ENCODE measurements at places on chromosomes 13 and 19.

DNA sequence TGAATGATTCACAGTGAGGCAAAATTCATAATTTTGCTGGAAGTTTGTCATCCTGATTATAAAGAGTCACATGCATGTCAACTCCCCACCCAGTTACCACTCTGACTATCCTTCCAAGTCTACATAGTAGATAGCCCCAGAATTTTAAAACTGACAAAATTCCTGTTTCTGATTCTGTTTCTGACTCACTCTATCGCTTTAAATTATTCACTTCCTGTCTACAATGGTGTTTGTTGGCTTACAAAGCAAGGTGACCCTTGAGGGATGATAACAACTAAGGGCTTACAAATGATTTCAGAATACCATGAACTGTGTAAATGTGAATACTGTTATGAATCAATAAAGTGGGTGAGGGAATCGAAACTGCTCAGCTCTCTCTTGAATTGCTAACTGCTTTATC, 98.7 kb upstream of the KL start:
- DNase-seq = no peak

GRCh38 chr19:4012092-4012974, 4.8 kb downstream of the PIAS4 start:
- no peak for DNase-seq

DNA sequence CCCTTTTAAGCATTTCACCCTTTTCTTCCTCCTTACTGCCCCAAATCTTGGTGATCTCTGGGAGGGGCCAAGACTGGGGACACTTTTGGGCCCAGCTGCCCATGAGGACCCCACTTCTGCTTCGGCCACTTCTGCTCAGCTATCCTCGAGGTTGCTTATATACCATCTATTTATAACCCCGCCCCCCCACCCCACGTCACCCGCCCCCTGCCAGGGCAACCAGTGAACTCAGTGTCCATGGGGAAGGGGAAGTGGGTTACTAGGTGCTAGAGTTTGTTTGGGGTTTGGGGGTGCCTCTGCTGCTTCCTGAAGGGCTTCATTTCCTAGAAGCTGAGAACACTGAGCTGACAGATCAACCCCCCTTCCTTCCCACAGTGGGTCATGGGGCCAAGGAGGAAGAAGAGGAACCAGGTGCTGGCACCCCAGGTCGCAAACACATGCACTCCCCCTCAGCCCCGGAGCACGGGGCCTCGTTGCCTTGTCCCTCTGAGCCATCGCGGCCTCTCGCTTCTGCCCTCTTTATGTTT, 6.1 kb upstream of the ADGRE5 start:
- DNase-seq = no peak

DNA sequence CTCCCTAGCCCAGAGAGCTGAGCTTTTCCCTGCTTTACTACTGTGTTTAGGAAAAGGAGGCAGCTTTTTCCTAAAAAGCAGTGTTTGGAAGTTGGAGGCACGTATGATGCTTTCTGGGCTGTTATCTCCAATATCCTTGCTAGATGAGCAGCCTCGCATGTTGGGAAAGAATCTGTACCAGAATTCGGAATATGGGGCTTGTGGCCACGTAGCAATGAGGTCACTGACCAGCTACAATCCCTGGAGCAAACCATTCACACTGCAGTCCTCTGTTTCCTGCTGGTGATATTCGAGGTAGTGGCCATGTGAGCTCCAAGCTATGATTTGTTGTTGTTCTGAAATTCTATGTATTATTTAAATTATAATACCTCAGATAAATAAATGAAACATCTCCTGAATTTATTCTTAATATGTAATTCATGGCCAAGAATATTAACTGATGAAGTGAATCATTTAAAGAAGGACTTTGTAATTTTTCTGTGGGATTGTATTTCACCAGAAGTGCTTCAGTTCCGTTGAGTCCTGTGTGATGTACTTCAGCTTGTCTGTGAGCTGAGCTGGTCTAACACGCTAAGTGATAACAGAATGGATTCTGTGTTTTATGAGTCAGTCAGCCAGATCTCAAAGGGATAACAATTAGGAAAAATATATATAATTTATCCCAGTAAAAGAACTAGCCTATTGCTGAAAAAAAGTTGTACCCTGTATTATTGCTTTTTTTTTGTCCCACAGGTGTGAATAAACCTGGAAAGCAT, 319.5 kb downstream of the SHISA2 start:
- no peak for DNase-seq

DNA sequence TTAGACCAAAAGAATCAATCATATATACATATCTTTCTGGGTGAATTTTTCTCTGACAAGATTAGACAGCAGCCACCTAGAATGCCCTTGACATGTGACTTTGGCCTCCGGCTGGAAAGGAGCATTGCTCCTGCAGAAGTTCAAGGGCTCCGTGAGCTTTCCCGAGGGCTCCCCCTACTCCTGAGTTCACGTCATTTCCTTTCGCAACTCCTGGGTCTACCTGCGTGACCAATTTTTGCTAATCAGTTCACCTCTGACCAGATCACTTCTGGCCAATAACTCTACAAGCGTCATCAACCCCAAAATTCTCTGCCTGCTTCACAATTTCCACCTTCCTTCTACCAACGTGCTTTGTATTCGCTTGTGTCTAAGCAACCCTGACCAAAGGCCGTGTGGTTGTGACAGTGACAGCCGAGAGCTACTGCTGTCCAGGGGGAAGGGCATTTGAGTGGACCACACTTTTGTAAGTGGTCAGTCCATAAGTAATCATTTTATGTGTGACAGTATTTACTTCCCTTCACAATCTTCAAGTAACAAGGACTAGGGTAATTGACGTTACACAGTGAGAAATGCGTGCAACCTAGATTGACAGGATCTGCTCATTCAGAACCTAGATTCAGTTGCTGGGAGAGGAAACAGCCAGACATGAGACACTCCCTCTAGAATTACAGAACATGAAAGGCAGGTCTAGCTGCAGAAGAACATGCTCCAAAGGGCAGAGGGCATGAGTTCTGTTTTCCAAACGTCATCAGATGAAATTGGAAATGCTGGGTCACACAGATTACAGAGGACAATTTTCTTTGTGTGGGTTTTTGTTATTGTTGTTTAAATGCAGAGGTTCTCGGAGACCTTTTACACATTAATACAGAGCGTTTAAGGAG, 145.9 kb upstream of the SPACA7 start:
- DNase-seq = no peak

- no peak for DNase-seq
Measured at GRCh38 chr13:24353736-24354135, 44.4 kb downstream of the C1QTNF9 start.

GRCh38 chr19:18202778-18203407, 949 bp downstream of the RAB3A start:
- DNase-seq = no peak

- DNase-seq = peak; percentile 70
Measured at GRCh38 chr19:4567584-4568071, 8.1 kb upstream of the SEMA6B start.

DNA sequence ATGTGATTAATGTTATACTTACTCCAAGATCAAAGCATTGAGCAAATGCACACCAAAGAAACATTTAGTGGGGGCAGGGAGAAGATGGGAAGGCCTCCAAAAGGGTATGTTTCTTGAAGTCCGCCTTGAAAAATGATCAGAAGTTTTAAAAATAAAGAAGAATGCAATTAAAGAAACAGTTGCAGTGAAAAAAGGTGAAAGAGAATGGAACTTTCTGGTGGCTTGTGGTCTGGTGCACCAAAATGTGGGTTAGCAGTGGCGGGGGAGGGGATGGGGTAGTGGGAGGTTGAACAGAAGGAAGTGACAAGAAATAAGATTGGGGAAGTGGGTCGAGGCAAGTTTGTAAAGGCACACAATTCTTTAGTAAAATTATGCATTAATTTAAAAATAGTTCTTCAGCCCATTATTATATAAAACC, 2.5 kb downstream of the LCP1 start:
- no peak for DNase-seq

DNA sequence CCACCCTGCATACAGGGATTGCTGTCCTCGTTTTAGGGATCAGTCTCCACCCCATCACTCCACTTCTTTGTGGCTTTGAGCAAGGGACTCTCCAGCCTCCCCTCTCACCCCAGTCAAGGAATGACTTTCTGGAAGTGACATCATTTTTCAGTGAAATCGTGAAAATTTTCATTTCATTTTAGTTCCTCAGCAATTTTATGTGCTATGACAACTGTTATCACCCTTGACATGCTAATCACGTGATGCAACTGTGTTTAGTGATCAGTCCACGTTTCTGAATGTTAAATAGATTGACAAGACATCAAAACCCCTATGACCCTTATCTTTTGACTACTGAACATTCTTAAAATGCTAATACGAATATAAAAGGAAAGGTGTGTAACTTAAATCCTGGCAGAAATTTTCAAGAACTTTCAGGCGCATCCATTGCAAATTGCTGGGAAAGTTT, 8.0 kb downstream of the C19orf81 start:
- DNase-seq = no peak

- no peak for DNase-seq
Measured at GRCh38 chr13:97000295-97000925, 6.1 kb upstream of the OXGR1 start.

DNA sequence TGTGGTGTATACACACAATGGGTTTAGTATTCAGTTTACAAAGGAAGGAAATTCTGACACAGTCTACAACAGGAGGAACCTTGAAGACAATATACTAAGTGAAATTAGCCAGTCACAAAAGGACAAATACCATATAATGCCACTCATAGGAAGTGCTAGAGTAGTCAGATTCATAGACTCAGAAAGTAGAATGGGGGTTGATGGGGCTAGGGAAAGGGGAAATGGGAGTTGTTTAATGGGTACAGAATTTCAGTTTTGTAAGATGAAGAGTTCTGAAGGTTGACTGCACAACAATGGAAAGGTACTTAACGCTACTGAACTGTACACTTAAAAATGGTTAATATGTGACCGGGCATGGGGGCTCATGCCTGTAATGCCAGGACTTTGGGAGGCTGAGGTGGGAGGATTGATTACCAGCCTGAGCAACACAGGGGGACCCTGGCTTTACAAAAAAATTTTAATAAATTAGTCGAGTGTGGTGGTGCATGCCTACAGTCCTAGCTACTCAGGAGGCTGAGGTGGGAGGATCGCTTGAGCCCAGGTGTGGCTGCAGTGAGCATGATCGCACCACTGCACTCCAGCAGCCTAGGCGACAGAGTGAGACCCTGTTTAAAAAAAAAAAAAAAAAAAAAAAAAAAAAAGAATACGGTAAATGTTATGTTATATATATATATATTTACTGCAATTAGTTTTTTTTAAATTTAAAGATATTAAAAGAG, 45.0 kb downstream of the SLC15A1 start:
- DNase-seq = no peak

GRCh38 chr13:76271728-76272232, 614.4 kb downstream of the KCTD12 start:
- no peak for DNase-seq

DNA sequence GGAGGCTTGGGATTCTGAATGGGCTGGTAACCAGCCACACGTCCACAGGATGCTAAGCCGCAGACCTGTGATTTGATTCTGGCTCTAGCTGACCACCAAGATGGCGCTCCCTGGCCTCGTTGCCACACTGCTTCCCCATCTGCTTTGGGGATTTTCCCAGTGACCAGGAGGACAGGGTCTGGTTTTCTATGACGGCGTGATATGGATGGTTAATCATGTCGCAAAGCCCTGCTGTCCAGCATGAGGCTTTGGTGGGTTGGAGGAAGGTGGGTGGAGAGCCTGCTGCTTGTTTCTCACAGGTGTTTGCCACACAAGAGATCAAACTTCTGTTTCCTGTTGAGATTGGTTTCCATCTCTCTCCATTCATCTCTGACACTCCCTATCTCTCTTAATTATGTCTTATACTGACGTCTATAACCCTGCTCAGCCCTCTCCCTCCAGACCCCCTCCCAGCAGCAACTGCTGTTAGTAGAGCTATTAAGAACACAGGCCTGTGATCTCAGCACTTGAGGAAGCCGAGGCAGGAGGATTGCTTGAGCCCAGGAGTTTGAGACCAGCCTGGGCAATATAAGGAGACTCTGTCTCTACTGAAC, 102.7 kb downstream of the SIPA1L3 start:
- no peak for DNase-seq

DNA sequence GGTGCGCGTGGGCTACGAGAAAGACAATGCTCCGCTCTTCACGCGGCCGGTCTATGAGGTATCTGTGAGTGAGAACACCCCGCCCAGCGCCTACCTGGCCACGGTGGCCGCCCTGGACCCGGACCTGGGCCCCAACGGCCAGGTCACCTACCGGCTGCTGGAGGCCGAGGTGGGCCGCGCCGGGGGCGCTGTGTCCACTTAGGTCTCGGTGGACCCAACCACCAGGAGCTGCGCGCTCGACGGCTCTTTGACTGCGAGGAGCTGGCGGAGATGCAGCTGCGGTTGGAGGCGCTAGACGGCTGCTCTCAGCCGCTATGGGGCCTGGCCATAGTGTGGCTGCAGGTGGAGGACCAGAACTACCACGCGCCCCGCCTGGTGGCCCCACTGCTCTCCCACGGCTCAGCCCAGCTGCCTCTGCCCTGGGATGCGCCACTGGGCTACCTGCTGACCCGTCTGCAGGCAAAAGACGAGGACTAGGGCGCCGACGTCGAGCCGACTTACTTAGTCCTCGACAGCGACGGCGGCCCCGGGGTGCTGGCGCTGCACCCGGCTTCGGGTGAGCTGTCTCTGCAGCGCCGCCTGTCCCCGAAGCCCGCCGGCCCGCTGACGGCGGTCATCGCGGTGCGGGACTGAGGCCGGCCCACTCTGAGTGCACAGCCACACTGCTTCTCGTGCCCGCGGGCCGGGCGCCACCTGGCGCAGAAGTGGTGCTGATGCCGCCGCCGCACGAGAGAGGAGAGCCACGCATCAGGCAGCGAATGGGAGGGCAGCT, 173.0 kb downstream of the OLFM4 start:
- DNase-seq = peak; percentile 17

GRCh38 chr19:1481893-1482360, 2.9 kb upstream of the C19orf25 start:
- DNase-seq = no peak

DNA sequence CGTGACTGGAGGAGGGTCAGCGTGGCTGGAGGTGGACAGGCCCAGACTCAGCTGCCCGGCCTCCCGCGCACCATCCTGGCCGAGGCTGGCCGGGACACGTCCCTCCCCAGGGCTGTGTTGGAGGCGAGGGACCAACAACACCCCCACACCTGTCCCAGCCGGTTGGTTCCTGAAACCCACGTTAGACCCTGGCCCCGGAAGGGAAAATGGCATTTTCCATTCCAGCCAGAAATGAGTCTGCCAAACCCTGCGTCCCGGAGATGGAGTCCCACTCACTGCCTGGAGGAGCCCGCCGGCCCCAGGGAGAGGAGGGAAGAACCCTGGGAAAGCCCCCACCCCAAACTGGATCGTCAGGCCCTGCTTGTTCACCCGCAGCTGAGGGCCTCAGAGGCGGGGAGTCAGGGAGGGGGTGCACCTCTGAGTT, 4.8 kb upstream of the WDR18 start:
- DNase-seq = no peak

GRCh38 chr13:32837973-32838927, 178.0 kb upstream of the KL start:
- no peak for DNase-seq

- no peak for DNase-seq
Measured at GRCh38 chr19:40466219-40466984, 399 bp upstream of the SPTBN4 start.

- no peak for DNase-seq
Measured at GRCh38 chr19:28981518-28981917, 231.4 kb downstream of the UQCRFS1 start.

GRCh38 chr13:51618626-51619025, 34.4 kb downstream of the WDFY2 start:
- DNase-seq = no peak

- peak; percentile 45 for DNase-seq
Measured at GRCh38 chr19:39341129-39341718, 997 bp upstream of the SAMD4B start.

- DNase-seq = peak; percentile 91
Measured at GRCh38 chr19:32675720-32676185, at the start of gene RGS9BP. Gene RGS9BP (plus strand): TSS chr19:32675848. CDS start chr19:32676264, 416 bp downstream.

GRCh38 chr13:44855860-44856259, 133.4 kb downstream of the NUFIP1 start:
- no peak for DNase-seq
